Right hindlimb (tissue), 1 donor: ENCODE measurements at places on chromosomes 11 and 22.

- no peak for DNase-seq
These were observed 24.1 kb downstream of the MAML2 start for GRCh38 chr11:96318850-96319249.

DNA sequence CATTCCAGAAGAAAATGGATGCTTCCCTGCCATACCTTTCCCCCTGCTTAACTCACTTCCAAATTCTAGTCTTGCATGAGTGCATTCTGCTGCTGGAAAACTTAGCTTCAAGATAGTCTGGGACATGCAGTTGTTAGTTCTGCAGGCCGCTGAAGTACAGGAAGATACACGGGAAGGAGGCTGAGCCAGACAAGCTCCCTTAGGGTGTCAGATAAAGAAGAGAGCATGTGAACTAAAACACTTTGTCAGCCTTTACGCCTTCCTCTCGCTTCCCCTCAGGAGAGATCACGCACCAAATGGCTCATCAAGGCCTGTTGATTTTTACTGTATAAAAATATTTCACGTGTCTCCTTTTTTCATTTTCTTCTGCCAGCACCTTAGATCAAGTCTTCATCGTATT is 420.7 kb downstream of the INSC start:
- no peak for DNase-seq

DNA sequence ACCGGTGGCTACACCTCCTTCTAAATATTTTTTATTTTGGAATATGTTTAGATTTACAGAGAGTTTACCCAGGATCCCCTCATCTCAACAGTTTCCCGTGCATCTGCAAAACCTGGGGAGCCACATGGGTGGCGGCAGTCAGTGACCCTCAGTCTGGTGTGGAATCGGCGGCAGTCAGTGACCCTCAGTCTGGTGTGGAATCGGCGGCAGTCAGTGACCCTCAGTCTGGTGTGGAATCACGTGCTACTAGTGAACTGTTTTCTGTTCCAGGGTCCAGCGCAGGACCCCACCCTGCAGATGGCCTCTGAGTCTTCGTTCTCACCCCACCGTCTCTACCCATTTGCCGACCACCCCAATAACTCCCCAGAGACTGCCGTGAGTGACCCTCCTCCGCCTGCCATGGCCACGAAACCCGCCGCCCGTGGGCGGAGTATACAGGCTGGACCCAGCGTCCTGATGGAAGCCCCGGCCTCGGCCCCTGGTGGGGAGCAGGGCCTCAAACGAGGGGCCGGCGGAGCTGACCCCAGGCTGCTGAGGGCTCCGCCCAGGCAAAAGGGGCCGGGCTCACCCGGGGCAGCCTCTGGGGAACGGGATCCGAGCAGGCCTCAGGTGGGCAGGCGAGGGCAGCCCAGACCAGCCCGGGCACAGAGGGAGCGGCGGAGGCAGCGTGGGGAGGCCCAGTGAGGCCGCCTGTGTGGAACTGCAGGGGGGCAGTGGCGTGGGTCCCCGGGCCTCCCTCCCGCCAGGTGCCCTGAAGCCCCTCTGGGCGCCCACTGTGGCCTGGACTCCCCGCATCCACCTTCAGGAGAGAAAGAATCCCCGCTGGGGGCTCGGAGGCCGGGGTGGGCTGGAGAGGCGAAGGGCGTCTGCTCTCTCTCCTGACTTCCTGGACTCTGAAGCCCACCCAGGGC is 2.5 kb downstream of the IL17REL start:
- DNase-seq, result peak; percentile 14

DNA sequence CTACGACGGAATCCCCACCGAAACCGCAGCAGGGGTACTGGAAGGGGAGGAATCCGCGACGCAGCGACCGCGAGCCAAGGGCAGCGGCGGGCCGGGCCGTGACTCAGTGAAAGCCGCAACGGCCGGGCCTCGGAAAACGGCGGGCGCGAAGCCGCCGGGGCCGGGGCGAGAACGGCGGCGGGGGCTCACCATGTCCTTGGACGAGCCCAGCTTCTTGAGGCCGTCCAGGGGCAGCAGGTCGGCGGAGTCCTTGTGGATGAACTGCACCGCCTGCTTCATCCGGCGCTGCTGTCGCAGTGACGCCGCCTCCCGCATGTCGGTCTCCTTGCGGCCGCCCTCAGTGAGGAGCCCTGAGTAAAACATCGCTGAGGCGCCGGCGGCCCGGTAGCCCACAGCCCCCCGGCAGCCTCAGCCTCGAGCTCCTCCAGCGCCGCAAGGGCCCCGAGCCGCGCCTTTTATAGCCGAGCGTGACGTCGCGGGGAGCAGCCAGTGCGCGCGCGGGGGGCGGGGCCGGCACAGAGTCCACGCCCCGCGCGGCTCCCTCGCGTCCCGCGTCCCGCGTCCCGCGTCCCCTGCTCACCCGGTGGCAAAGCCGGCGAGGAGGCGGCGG is at the start of gene NRIP3:
TSS of gene NRIP3 (minus strand) at position 429 of the 610 bp plus-strand sequence. CDS start at position 363, 66 bp downstream.
- peak; percentile 76 for DNase-seq

DNA sequence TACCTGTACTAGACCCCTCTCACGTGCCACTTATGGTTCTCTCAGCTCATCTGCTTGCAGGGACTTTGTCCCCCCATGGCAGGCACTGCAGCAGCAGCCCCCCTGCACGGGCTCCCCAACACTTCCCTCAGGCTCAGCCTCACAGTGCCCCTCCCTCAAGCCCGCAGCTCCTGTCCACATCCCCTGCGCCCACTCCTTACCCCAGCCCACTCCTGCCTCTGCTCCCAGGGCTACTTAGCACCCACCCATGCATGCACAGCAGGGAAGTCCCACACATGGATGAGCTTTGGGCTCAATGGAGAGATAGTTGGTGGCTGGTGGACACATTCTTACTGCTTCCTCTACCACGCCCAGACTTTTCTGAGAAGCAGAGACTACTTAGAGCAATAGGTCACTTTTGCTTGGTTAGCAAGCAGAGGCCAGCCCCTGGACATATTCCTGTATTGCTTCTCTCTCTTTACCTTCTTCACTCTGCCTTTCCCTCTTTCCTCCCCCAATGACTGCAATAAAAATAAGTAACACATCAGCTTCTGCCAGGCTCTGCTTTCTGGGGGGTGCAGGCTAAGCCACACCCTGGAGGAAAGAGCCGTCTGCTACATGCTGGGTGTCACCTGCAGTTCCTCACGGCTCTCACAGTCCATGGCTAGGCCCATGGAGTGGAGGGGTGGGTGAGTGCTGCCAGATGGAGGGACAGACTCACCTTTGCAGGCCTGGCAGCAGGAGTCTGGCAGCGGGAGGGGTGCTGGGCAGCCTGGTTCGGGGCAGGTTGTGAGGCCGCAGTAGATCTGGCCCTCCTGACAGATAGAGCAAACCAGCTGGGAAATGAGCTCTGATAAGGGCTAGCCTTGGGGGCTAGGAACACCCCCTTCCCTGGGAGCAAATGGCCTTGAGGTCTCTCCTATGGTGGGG is 23.4 kb downstream of the CHRDL2 start:
- DNase-seq, result no peak

- DNase-seq, result no peak
These were observed 10.7 kb upstream of the GSTP1 start for GRCh38 chr11:67572747-67573419.

DNA sequence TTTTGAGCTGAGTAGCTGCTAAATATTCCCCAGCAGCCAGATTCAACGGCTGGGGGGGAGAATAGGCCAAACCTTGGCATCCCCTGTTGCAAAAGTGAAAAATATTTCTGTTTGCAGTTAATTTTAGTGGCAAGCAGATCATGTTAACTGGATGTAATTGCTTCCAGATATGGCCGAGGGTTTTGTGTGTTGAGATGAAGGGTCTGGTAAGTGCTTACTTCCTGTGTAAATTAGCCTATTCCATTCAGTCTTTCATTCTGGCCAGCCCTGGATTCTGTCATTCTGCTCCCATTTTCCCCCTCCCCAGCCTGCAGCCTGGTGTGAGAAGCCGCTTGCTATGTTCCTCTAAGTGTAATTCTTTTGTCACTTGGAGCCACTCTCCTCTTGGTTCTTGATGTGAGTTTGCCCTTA is 17.4 kb downstream of the ZBTB16 start:
- DNase-seq, result peak; percentile 54

DNA sequence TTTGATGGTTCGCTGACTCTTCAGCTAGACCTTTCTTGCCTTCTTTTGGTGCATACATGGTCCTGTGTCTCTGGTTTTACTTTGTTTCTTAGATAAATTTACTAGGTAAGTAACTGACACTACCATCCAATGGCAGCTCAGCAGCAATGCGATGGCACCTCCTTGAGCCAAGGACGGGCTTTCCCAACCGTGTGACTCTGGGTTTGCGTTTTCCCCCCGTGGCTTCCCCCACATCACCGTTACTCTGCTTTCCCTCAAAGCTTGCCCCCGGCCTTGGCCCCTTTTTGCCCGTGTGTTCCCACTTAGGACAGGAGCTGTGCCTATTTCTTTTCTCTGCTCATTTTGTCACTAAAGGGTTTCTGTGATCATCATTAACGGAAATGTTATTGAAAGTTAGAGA is 41.5 kb downstream of the TBC1D22A start:
- no peak for DNase-seq

- no peak for DNase-seq
These were observed 20.7 kb downstream of the ZBTB16 start for GRCh38 chr11:114080219-114080618.

DNA sequence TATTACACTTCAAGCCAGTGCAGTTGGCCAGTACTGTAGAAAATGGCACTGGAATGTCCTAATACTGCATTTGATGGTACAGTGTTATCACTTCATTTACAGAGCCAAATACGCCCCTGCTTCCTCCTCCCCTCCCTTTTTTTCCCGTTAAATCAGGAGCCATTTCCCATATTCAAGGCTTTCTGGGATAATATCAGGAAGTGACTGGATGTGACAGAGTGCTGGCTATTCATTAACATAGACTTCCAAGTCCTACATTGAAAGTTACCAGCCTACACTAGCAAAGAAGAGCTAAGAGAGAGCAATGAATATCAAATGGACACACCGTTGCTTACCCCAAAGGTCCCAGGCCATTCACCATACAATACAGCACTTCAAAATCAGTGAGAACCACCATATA is 32.1 kb upstream of the ABCC8 start:
- DNase-seq, result no peak

DNA sequence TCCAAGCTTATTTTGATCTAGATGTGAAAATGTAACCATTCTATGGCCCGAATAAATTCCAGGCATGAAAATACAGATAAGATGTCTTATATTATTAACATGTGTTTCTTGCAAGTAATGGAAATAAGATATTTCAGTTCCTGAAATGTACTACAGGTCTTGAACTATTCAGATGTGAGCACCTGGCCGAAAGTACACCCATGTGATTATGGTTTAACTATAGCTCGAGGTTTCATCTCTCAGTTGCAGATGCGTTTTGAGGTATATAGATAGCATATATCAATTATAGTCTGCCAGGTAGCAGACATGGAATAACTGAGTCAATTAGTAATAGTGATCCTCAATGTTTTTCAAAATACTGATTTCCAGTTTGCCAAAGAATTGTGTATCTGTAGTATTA is 68.3 kb downstream of the DDIAS start:
- no peak for DNase-seq

- no peak for DNase-seq
These were observed 1.0 kb downstream of the SFI1 start for GRCh38 chr22:31497148-31497938.

- DNase-seq, result no peak
These were observed 80.1 kb upstream of the RTL6 start for GRCh38 chr22:44578110-44578457.

DNA sequence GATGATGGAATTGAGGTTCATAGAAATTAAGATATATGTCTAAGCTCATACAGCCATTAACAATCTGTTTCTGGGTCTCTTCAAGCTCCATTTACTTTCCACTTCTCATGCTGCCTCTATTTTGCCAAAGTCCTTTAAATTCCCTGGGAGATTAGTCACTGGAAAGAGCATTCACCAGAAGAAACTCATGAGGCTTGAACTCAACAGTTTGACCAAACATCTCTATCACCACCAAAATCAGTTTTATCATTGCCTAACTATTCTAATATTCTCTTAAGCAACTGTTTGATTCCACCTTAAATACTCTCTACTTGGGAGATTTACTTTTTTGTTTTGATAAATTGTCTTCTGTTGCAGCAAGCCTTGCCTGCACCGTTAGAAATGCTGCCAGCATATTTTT is 881.3 kb downstream of the KCNA4 start:
- DNase-seq, result no peak

DNA sequence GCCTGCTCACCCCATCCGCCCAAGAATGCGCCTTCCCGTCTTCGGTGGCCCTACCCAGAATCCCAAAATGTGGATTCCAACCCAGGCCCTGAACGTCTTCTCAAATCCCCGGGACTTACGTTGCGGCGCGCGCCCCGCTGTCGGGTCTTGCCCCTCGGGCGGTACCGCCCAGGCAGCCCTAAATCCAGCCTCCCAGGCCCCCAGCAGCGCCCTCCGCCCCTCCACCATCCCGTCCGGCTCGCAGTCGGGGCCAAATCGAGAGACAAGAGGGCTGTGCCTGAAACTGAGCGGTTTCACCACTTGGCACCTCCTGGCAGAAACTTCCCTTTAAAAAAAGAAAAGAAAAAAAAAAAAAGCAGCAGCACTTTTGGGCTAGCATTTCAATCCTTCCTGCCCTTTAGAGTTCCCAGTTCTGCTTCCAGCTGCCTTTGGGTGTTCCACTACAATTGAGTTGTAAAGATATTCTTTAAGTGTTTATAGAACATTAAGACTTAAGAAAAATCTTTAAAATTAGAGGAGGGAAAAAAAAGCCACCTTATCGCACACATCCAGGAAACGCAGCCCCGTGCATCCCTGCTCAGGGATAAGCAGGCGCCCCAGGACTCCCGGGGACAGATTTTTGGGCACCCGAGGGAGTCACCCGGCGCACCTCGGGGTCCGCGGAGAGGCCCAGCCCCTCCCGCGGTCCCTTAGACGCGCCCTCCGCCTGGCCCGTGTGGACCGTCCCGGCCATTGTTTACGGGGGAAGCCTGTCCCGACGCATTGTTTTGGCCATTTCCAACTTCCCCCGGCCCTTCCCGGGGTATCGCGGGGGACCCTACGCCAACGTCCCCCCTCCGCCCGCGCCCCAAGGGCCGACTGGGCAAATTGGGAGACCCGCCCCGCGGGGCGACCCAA is 57.6 kb downstream of the KCNJ4 start:
- DNase-seq, result peak; percentile 52
